Glomerular endothelial cell (primary cell): ENCODE measurements at places on chromosomes 12 and 14.

DNA sequence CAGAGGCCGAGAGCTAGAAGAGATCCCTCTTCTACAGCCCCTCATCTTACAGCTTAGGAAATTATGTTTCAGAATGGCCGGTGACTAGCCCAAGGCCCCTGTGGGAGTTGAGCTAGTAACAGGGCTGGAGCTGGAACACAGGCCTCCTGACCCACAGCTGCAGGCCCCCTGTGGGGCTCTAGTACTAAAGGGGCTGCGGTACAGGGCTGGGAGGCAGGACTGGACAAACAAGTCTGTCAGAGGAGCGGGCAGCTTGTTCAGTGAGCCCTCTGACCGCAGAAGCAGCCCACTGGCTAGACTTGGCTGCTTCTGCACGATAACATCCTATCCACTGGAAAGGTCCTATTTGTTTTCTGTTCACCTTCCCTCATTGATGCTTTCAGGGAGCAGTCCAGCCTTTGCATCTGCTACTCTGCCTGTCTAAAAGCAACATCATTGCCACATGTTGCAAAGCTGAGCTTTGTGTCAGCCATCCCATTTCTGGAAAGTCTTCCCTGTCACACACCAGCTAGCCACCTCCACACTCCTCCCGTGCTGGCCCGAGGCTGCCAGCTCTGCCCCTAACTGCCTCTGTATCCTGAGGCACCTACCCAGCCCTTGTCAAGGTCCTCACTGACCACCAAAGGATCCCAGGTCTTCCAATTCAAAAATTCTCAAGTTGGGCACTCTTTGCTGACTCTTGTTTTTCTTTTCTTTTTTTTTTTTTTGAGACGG is 10.2 kb downstream of the PSMC1 start:
- no peak for DNase-seq

GRCh38 chr12:77382096-77382742 is 316.9 kb upstream of the E2F7 start:
- DNase-seq: no peak

GRCh38 chr14:56000846-56001245 is 117.4 kb upstream of the PELI2 start:
- DNase-seq: no peak

DNA sequence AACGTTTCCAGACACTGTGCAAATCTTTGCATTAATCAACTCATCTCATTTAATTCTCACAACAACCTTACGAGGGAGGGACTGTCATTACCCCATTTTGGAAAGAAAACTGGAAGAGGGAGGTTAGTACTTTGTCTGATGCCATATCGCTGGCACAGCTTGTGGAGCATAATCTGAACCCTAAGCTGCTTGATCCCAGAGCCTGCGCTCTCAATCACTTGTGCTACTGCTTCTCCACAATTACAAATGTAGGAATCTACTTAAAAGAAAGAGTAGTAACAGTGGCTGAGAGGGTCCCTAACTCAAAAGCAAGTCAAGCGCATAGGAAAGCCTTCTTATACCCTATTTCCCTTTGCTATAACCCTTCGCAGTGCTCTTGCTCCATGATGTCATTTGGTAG is 3.2 kb downstream of the EFS start:
- no peak for DNase-seq

- DNase-seq: no peak
Observed at GRCh38 chr12:52210925-52211650, 19.3 kb upstream of the KRT80 start.

DNA sequence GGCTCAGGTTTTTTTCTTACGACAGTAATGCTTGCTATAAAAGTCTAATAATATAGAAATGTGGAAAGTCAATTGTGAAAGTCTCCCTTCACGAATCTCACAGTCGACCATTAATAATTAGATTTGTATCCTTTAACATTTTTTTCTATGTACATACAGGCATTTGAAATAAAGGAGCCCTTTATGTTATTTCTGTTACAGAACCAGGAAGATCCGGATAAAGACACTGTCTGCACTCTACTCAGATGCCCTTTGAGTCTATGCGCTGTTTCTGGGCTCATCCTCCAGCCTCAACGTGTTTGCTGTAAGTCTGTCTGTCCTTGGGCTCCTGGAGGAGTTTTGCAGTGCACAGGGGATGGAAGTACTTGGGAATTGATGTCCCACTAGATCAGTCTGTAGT is 212.2 kb upstream of the ATP2B1 start:
- no peak for DNase-seq

- no peak for DNase-seq
Observed at GRCh38 chr12:12608557-12608957, 3.1 kb upstream of the CREBL2 start.

GRCh38 chr12:117187421-117187820 is 2.8 kb downstream of the FBXO21 start:
- no peak for DNase-seq

DNA sequence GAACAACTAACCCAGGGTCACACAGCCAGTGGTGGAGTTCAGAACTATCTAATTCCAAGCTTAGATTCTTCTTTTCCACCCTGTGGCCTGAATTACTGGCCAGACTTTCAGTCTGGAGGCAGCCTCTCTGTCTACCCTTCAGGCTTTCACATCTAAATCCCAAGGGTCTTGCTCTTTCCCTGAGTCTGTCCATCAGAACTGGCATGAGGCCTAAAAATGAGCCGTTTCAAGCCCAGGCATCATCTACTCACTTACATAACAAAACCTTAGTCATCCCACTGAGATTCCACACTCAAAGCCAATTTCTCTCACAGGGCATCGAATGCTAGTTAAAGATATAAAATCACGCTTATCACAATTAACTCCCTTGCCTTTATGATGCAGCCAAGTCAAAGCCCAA is 1.3 kb upstream of the PTGDR start:
- no peak for DNase-seq

DNA sequence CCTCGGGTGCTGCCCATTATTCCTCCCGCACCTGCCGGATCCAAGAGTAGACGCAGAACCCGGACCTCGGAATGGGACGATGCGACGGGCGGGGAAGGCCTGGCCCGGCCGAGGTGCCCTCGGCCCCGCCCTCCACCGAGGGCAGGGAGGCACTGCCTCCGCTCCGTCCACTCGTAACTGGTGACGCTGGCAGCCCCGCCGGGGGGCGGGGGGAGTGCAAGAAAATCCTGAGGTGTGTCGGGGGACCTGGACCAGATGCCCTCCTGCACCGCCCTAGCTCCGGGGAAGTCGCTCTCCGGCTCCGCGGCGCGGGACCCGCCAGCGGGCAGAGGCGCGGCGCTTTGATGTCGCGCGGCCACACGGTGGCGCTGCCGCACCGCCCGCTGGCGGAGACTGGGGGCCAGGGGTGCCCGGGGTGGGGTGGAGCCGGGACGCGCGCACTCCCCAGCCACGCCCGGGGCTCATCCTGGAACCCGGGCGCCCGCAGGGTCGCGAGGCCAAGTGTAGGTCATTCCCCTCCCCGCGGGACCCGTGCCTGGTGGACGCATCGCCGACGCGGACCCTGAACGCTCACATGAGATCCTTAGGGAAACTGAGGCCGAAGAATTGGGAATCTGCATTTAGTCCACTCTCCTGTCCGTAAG is 202.8 kb downstream of the TTC8 start:
- DNase-seq: no peak

- no peak for DNase-seq
Observed at GRCh38 chr12:46259713-46260112, 9.1 kb downstream of the SLC38A1 start.

DNA sequence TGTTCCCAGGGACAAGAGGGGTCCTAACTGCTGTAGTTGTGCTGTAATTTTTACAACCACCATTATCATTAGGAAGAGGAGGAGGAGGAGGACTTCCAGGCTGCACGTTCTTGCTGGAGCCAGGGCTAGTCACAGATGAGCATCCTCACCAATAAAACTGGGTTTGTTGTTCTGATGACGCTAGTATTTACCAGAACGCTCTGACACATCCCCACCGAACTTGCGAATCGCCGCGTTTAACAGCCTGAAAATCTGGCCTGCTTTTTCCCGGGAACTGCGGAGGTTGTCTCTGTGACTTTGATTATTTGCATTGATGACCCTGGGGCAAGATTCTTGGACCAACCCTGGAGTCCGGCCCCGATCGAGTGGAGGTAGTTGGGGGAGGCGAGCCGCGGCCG is 10.2 kb downstream of the TBX5 start:
- no peak for DNase-seq

DNA sequence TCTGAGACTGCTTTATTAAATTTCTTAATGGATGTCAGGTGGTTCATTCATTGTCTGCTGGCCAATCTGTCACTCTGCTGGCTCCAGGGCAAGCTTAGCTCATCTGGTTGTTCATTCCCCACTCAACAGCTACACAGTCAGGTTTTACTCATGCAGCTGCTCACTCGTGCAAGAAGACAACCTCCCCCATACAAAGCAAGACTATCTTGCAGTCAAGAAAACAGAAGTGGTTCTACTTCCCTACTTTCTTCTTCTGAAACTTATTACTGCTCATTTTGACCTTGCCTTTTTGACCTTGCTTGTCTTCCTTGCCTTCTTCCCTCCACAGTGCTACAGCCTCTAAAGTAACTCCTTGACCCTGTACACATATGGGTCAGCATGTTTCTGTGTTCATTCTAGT is 277.9 kb downstream of the SSPN start:
- DNase-seq: no peak

GRCh38 chr12:84727961-84728360 is 184.6 kb downstream of the SLC6A15 start:
- no peak for DNase-seq

GRCh38 chr14:89399157-89399556 is 17.9 kb downstream of the FOXN3 start:
- no peak for DNase-seq

- no peak for DNase-seq
Observed at GRCh38 chr14:90788031-90788430, 28.2 kb downstream of the TTC7B start.

- no peak for DNase-seq
Observed at GRCh38 chr14:84074626-84075025, 1455.3 kb upstream of the FLRT2 start.

DNA sequence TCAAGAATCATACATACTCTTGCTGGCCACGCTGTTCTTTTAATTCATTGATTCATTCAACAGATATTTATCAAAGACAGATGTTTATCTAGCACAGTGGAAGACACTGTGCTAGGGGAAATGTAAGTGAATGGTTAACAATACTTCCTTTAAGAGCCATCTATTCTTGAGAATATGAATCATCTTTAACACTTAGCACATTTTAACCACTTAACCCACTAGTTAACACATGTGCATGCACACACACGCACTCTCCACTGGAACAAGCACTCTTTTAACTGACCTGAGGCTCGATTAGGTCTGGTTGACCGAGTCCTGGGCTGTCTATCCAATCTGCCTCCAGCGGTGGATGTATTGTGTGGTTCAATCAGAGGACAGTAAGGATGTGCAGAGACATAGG is 34.6 kb downstream of the LMNTD1 start:
- DNase-seq: no peak

DNA sequence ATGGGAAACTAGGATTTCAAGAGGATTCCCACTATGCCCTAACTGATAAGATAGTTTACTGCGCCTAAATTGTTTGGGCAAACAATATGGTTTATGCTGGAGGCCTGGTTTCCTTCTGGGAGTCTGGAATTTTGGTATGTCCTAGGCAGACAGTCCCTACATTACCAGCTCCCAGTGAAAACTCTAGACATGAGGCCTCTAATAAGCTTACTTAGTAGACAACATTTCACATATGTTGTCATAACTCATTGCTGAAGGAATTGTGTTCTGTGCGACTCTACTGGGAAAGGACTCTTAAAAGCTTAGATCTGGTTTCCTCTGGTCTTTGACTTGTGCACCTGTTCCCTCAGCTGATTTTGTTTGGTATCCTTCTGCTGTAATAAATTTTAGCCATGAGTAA is 18.0 kb upstream of the PRPF39 start:
- no peak for DNase-seq

DNA sequence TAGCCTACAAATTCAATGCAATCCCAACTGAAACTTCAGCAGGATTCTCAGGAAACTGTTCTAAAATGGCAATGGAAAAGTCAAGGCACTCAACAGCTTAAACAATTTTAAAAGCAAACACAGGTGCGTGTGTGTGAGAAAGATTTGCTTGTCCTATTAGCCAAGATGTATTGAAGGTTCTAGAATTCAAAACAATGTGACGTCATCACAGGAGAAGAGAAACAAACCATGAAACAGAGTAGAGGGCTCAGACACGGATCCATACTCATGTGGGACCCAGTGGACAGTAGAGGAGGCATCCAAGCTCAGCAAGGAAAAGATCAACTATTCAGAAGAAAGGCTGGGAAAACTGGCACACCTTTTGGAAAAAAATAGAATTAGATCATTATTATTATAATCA is 152.8 kb upstream of the DHRS4 start:
- no peak for DNase-seq

DNA sequence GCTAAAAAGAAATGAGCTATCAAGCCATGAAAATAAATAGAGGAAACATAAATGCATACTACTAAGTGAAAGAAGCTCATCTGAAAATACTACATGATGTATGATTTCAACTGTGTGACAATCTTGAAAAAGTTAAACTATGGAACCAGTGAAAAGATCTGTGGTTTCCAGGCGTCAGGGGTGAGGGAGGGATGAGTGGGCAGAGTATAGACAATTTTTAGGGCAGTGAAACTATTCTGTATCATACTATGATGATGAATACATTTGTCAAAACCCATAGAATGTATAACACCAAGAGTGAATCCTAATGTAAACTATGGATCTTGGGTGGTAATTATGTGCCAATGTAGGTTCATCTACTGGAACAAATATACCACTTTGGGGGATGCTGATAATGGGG is 21.3 kb downstream of the SPX start:
- no peak for DNase-seq

- no peak for DNase-seq
Observed at GRCh38 chr14:35344107-35344807, 52.1 kb downstream of the PSMA6 start.

- DNase-seq: no peak
Observed at GRCh38 chr14:22143363-22143762, 445.7 kb downstream of the DAD1 start.

DNA sequence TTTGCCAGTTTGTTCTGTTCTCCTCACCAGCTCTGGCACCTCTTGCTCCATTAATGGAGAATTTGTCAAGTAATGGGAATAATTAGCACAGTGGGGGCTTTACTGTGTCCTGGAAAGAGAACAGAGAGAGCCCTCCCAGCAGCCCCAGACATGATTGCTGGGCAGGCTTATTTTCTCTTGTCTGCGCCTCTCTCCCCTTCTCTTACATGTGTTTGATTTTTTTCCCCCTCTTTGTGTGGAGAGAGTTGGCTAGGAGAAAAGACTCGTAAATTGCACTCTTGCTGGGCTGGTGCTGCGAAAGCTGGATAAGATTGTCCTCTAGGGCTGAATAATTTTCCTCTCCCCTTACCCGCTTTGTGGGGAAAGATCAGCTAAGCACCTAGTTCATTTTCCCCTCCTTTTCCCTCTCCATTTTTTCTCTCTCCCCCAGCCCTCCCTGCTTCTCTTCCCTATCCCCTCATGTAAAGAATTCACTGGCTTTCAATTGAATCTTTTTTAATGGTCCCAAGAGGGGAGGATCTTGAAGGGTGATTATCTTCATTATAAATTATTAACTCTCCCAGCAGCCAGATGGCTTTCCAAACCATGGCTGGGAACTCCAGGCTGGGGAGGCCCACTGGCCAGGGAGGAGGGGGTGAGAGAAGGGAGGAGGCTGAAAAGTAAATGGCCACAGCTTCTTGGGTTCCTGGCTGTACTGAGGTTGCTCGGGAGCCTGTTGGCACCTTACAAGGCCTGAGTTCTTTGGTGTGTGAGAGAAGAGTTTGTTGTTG is 62.2 kb downstream of the NRXN3 start:
- no peak for DNase-seq
